HepG2 (cell line): ENCODE measurements at places on chromosomes 7 and 10.
A peak's percentile ranks its signal among the peaks of the same experiment; 100 is the strongest.

DNA sequence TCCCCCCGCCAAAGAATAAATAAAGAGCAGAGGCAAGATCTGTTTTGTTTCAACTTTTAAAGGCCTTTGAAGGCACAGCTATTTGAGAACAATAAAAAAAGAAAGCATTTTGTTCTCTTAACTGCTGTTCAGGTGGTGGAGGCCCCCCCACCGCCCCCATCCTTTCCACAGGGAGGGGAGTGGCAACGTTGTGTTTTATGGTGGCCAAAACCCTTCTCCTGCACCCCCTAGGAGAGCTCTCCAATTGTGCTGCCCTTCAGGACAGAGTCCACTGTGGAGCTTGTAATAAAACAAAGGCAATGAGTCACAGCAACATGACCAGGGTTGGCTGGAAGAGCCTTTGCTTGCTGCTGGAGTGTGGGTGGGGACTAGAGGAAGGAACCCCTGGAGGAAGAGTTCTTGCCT, 987.9 kb downstream of the KCNMA1 start:
- no peak for DNase-seq

GRCh38 chr7:3162289-3162688, 118.6 kb upstream of the CARD11 start:
- DNase-seq = no peak

DNA sequence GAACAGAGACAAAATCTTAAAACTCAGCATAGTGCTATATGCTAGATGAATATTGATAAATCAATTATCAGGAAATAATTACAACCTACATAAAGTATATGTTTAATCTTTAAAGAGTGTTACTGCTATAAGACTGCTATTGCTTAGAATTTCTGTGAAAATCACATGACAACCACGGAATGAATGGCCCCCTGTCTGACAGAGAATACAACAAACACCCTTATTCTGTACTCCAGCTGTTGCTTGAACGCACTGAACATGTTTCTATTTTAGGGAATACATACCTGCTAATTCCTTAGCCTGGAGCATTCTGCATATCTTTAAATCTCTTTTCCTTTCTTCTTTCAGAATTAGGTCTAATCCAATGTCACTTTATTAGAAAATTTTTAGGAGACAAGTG, 452.4 kb upstream of the PHF14 start:
- DNase-seq = no peak

GRCh38 chr7:104972500-104972899, 41.5 kb upstream of the KMT2E start:
- DNase-seq = no peak

GRCh38 chr7:12552876-12553275, 17.6 kb upstream of the SCIN start:
- DNase-seq = no peak

- no peak for DNase-seq
Observed at GRCh38 chr7:55206235-55207029, 158.7 kb upstream of the LANCL2 start.

DNA sequence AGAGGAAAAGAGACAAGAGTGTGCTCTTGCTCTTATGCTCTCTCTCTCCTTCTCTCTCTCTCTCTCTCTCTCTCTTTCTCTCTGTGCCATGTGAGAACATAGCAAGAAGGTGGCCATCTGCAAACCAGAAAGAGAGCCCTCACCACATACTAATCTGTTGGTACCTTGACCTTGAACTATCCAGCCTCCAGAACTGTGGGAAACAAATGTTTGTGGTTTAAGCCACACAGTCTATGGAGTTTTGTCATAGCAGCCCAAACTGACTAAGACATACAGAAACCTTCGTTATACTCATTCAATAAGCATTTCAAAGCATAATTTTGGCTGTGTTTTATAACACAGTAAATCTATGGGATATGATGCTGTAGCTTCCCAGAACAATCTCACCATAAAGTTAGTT, 56.4 kb upstream of the PLPP4 start:
- DNase-seq = no peak

GRCh38 chr7:74083928-74084721, 521 bp downstream of the LIMK1 start:
- DNase-seq = no peak

- no peak for DNase-seq
Observed at GRCh38 chr7:48298779-48299178, 127.5 kb downstream of the ABCA13 start.

DNA sequence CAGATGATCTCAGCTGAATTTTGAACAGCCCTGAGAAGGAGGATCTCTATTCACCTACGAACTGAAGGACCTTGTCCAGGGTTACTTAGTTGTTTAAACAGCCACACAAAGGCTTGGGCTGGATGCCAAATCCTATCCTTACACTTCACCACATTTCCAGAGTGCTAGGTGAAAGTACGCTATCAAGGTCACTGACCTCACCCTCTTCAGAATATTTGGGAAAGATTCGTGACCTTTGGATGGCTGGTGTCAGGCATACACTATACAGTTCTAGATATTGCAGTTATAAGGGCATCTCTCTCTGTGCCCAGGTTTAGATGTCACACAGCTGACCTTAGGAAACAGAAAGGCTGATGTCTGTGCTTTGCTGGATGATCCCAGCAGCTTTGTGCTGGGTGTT, 61.2 kb upstream of the ABLIM1 start:
- DNase-seq = peak; percentile 81

DNA sequence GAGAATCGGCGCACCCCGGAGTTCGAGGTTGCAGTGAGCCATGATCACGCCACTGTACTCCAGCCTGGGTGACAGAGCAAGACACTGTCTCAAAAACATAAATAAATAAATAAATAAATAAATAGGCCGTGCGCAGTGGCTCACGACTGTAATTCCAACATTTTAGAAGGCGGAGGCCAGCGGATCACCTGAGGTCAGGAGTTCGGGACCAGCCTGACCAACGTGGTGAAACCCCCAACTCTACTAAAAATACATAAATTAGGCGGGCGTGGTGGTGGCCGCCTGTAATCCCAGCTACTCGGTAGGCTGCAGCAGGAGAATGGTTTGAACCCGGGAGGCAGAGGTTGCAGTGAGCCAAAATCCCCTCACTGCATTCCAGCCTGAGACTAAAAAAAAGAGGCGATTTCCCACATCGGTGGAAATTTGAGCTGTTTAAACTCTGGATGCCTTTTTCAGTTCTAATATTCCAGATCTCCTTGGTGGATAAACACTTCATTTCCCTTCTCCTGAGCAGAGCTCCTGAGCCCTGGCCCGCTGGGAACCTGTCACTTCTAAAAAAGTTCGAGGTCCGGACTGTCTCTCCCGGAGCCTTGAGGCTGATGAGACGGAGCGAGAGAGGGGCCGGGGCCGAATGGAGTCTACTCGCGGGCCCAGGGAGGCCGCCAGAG, 2.0 kb upstream of the NFKB2 start:
- no peak for DNase-seq

DNA sequence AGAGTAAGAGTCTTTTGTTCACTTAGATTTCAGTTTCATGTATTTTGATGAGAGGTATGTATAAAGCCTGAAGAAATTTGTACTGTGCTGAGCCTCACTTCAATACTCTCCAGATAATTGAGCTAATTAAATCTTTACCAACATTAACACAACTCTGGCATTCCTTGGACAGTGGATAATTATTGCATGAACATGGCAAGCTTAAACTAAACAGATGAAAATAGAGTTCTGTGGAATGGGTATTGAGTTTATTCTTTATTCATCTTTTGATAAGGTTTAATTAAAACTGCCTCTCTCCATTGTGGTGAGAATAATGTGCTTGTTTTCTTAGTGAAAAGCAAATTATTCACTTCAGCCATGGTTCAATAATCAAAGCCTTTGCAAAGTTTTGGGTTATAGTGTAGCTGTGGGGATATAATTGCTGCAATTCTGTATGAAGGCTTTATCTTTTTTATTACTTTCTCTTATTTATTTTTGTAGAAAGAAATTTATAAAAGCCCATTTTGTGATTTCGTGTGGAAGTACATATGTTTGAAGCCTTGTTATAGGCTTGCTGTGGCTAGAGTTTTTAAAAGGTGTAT, 126.4 kb upstream of the FZD1 start:
- DNase-seq = no peak

DNA sequence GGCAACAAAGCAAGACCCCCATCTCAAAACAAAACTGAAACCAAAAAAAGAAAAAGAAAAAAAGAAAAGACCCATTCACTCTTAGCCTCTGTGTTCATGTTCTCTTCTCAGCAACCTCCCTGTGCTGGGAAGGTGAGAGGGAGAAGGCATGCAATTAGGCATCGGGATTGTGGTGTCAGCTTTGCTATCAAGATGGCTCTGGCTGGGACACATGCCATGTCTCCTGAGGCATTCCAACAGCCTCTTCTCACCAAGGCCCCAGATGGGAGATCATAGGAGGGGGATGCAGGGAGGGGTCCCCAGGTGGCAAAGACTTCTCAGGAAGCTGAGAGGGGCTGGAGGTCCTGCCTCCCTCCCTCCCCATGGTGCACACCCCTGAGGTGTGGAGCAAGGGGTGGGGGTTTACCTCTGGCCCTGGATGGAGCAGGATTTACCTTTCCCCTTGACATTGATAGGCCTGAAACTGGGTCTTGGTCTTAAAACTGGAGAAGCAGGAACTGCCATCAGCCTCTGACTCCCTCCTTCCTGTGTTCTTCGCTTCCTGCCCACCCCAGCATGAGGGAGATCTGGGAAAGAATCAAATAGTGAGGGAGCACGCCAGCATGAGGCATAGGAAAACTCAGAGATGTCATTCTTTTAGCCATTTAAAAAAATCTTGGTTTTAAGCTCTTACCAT, 96.2 kb upstream of the DUSP5 start:
- DNase-seq = no peak

DNA sequence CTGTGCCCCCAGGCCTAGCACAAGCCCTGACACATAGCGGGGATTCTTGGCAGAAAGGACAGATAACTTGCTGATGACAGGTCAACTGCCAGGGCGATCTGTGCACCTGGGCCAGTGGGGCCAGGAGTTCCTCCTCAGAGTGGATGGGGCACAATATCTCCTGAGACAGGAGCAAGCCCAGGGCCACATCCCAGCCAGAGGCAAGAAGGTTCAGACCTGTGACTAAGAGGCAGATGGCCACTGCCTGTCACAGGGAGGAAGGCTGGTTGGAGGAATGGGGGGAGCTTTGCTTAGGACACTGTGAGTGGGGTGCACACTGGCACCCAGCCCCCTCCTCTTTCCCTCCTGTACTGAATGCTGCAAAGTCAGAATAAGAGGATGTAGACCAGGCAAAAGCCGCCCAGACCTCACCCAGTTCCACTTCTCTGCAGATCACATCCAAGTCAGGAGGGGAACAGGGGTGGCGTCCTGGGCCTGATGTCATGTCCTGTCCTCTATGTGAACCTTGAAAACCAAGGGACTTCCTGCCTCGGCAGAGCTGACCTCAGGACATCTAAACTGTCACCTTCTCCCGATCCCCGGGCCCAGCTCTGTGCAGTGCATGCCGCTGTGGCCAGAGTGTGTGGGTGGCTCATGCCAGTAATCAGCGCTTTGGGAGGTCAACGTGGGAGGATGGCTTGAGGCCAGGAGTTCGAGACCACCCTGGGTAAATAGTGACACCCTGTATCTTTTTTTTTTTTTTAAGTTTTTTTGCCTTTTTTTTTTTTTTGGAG, 1.3 kb downstream of the GUSB start:
- no peak for DNase-seq

DNA sequence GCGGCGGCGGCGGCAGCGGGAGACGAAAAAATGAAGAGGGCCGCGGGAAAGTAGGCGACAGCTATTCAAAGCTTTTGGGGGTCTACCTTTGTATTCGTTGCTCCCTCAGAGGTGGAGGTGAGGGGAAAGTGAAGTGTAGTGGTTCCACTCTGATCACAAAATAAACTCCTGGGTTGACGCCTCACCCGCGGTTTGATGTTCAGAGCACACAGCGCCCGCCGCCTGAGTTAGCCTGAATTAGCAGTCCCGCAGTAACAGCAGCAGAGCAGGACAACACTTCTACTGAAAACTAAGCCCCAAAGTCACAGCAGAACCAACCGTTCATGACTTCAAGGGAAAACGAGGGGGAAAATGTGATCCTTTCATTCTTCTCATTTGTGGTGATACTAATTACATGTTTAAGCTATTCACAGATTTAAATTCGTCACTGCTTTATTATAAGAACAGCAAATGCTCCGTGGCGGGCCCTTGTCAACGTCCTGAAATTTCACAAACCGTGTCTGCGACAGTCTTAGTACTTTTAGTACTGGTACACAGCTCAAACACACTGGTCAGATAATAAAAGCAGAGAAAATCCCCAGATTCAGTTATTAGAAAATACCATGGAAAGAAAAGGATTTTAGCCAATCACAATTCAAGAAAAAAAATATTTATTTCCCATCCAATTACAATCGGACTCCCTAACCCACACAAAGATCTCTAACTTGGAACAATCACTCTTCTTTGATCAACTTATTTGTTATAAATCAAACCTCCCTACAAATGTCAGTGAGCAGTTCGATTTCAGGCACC, 563 bp upstream of the JMJD1C start:
- peak; percentile 54 for DNase-seq

DNA sequence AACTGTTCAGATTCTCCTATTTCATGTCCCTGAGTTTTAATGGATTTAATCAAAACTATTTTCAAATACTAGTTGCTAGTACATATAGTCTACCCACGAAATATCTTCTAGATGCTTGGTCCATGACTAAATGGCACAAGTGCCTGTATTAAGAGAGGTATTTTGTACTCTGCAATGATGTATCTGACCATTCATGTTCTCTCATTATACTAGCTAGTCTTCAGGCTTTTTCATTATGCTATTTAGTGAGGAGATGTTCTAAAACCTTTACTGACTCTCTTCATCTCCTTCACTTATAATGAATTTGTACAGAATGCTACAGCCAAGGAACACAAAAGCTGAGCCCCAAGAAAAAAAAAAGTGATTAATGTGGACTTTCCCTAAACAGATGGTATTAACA, 222.5 kb downstream of the AHR start:
- DNase-seq = no peak

DNA sequence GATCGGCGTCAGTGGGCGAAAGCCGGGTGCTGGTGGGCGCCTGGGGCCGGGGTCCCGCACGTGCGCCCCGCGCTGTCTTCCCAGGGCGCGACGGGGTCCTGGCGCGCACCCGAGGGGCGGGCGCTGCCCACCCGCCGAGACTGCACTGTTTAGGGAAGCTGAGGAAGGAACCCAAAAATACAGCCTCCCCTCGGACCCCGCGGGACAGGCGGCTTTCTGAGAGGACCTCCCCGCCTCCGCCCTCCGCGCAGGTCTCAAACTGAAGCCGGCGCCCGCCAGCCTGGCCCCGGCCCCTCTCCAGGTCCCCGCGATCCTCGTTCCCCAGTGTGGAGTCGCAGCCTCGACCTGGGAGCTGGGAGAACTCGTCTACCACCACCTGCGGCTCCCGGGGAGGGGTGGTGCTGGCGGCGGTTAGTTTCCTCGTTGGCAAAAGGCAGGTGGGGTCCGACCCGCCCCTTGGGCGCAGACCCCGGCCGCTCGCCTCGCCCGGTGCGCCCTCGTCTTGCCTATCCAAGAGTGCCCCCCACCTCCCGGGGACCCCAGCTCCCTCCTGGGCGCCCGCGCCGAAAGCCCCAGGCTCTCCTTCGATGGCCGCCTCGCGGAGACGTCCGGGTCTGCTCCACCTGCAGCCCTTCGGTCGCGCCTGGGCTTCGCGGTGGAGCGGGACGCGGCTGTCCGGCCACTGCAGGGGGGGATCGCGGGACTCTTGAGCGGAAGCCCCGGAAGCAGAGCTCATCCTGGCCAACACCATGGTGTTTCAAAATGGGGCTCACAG, 1.1 kb downstream of the EGFR start:
- no peak for DNase-seq
